Kidney (tissue), 22 donors: ENCODE measurements at places on chromosomes 7 and 10.

DNA sequence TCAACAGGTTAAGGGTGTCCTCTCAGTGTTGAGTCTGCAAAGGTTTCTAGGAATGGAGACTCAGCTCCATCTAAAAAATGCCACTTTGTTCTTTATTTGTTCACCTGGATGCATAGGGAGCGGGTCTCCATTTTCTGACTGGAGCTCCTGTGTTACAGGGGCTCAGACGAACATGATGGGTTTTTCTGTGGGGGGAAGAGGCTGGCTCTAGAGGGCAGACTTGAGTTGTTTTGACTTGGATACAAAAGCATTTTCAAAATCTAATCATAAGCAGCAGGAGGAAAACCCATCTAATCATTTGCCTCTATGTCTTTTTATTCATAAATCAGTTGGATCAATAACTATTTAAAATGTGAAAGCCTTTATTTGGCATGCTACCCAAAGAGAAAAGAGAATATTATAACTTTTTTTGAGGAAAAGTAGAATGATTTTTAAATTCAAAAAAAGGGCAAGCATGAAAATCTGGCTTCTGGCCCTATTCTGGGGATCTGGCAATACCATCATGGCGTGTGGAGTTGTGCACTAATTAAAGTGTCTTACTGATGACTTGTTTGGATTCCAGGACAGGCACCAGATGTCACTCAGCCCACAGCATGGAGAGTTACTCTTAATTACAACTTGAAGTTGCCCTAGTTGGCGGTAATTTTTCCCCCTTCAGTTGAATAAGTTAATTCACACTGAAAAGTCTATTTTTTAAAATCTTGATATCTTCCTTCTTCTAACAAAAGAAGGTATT, 594.9 kb downstream of the REEP3 start:
- DNase-seq = no peak

DNA sequence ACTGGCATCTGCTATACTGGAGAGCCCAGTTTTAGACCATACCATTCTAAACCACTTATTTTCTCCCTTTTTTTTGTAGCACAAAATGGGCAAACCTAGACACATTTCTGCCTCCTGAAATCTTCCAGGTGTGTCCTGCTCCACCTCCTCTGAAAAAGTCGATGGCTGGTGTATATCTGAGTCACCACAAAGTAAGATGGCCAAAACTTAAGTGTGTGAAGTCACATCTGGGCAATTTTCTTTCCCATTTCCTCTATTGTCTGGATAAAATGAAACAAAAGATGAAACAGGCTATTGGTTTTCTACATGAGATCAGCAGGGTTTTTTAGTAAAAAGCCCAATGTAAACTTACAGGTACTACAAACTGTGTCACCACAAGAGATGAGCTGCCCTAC, 65.5 kb downstream of the OSBPL3 start:
- DNase-seq = no peak

- no peak for DNase-seq
Measured at GRCh38 chr7:1104516-1105179, 16.7 kb downstream of the GPER1 start.

DNA sequence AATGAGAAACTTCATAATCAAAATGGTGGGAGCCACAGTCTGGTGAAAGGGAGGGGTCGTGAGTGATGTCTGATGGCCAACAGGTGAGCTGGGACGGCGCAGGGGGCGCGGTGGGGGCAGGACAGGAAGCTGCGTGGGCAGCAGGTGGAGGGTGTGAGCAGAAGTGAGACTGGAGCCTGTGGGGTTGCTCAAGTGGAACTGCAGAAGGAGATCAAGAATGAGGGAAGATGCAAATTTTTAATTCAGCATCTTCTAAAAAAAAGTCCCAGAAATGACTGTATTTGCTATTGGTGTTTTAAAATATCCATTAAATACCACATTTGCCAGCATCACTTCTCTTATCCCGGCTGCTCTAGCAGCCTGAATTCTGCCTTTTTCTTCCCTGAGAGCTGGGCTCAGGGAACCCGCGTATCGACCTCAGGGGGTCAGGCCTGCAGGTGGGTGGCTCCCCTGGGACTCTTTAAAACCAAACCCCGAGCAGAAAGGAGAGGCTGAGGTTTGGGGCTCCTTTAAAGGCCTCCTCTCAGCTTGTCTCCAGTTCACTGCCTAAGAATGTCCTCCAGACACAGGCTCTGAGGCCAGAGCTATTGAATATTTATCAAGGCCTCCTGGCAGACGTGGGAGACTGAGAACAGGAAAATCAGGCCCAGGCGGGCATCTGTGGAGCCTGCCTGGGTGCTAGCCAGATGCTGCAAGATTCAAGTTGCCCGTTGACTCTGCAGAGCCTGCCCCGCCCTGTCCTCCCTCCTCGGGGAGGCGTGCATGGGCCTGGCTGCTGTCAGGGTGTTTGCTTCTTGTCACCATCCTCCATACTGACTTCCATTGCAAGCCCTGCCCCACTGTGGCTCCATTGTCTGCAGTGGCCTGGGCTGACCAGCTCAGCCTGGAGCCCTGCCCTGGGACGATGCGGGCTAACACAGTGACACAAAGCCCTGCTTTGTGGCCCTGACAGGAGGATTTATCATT, 53.9 kb downstream of the SYPL1 start:
- DNase-seq = peak; percentile 81
